ENCODE measurements at places on chromosomes 7 and 10. TPM values are rescaled to one million over a fixed set of nuclear protein-coding genes. Genes with fewer than 3 reads are reported as not detected.

The ZNF25 gene
- 13.5 TPM for polyA plus RNA-seq

The PIK3AP1 gene
- polyA plus RNA-seq: 2.7 TPM

GRCh38 chr10:104037261-104037951, 48.3 kb downstream of the COL17A1 start:
- no peak for DNase-seq

GRCh38 chr10:124561206-124561605, 99.6 kb downstream of the LHPP start:
- DNase-seq: no peak

GRCh38 chr10:48765039-48765438, 80.4 kb downstream of the WDFY4 start:
- no peak for DNase-seq

DNA sequence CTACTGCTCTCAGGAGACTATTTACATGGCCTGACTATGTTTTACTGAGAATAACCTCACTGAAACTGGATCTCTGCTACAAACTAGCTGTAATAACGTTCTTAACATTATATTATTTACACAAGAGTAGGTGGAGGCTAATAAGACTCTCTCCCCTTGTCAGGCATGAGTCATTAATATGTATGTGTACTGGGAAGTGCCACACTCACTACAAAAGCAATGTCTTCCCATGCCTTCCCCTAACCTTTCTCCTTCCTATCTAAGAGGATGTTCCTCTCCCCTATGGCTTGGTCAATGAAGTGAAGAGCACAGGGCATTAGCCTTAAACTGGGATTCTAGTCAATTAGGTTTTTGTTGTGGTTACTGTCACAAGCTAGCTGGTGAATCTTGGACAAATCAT, 147.9 kb downstream of the DGKB start:
- DNase-seq: no peak

DNA sequence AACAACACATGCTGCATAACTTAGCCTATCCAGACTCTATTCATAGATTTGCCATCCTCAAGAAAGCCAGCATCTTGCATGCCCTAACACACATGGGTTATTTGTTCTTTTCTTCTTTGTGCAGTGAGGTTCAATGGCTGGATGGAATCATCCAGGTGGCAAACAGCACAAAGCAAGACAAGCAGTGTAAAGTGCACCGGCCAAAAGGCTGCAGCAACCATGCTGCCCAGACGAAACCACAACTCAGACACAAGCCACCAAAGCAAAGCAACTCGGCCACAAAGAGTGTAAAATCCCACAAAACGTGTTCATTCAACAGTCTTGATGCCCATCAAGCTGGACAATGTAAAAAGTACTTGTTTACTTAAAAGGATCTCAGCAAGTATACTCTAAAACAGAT, 76.9 kb downstream of the PIP4K2A start:
- DNase-seq: no peak

DNA sequence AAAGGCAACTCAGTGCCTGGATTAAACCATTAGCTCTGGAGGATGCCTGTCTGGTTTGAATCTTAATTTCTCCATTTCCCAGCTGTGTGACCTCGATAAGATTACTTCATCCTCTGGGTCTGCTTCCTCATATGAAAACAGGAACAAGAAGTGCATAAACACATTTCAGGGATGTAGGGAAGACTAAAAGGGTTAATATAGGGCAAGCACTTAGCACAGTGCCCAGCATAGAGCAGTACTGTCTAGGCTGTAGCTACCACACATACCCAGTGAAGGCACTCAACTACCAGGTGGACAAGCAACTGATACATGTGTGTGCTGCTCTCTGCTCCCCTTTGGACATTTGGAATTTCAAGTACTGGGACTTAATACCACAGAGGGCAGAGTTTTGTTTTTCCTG, 85.4 kb downstream of the KCNMA1 start:
- no peak for DNase-seq

DNA sequence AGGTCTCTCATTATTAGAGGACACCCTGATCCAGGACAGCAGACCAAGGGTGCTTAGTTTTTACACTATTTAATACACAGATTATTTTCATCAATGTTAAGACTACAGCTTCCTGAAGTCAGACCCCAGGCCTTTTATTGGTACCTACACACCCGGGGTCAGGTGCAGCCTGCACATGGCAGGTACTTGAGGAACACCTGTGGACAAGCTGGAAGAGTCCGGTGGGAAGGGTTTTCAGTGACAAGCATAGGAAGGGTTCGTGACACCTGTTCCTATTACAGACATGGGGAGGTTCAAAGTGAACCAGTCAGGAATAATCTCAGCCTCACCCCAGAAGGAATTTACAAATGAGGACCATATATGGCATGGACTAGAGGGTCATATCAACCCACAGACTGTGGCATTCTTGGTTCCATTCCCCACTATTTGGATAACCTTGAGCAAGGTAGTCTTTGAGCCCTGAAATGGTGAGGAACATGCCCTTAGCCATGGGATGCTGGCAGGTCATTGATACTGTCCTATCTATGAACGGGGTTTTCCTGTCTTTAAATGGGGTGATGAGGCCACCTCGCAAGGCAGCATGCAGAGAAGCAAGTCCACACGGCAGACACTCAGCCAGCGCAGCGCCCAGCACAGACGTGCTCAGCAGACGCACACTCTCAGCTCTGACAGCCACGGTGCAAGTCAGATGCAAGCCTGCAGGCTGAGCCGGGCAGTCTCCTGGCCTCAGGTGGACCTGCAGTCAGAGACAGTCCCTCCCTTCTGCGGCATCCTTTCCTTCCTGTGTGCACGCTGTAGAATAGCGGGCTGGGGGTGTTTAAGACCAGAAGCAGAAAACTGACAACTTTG, 624.9 kb downstream of the PTPRN2 start:
- DNase-seq: no peak

All from muscle of back (tissue), 13 donors.